ENCODE measurements at places on chromosomes 12 and 14.
A peak's percentile ranks its signal among the peaks of the same experiment; 100 is the strongest.

GRCh38 chr14:99838639-99839134, 45.5 kb downstream of the EML1 start:
- DNase-seq, result no peak

GRCh38 chr14:105268736-105269354, 20.5 kb downstream of the BTBD6 start:
- no peak for DNase-seq

DNA sequence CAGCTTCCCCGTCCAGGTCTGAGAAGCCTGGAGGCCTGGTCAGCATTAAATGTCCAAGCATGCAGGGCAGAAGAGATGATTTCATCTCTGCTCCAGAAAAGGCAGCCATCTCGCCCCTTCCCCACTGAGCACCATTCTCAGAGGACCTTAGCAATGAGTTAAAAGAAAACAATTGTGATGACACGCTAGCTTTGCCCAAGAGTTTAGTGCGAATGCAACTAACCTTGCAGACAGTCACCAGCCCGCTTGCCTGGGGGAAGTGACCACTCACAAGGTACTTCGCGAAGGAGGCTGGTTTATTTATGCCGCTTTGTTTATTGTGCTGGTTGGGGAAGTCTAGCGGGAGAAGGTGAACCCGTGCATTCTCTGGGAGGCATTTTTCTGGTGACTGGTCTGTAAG, 170.7 kb downstream of the RBM19 start:
- no peak for DNase-seq

GRCh38 chr14:22801716-22802115, 13.5 kb downstream of the SLC7A7 start:
- no peak for DNase-seq

GRCh38 chr12:119158402-119158801, 20.3 kb upstream of the HSPB8 start:
- no peak for DNase-seq

DNA sequence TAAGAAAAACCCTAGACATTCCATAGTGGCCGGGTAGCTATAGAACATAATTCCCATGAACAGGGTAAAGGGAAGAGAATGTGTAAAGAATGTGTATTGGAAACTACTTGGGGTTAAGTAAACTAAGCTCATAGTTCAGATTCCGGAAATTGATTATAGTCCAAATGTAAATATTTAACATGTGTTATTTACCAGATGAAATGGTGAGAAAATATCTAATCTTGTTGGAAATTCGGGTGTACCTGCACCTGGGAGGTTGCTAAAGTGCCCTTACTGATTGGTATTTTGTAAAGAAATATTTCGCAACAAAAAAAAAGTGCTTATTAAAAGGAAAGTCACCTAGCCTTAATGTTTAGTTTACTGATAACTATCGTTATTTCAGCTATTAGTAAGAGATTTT, 14.4 kb downstream of the RASSF9 start:
- DNase-seq, result no peak

DNA sequence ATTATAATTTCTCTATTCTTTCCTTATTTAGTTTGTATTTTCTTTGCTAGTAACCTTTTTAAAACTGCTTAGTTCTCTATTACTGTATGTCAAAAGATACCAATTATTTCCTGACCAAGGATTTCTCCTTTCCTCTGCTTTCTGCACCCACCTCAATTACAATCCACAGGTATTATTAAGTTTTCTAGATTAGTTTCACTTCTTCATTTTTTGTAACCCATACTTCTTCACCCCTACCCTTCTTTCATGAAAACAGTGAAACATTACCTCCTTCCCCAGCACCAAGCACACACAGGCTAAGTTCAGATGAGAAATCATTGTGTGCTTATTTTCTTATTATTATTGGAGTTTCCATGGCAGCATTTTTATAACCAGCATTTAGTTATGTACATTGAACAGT, 318.5 kb upstream of the MDGA2 start:
- DNase-seq, result no peak

DNA sequence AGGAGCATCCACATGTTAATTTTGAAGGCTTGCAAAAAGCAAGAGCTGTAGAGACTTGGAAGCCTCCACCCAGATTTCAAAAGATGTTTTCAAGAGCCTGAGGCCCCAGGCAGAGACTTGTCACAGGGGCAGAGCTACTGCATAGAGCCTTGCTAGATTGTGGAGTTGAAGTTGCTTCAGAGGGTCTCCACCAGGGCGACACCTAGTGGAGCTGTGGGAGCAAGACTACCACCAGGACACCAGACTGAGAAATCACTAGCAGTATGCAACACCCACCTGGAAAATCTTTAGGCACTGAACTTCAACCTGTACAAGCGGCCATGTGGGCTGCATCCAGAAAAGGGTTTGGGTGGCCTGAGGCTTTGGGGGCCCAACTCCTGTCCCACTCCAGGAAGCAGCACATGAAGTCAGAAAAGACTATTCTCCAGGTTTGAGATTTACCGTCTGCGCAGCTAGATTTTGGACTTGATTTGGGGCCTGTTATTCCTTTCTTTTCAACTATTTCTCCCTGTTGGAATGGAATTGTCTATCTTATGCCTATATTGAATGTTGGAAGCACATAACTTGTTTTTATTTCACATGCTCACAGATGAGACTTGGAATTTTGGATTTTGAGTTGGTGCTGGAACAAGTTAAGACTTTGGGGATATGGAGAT, 508.6 kb downstream of the FLRT2 start:
- peak; percentile 24 for DNase-seq

GRCh38 chr12:92121826-92122225, 23.8 kb downstream of the BTG1 start:
- no peak for DNase-seq

- DNase-seq, result no peak
Observed at GRCh38 chr12:97960225-97960624, 497.6 kb downstream of the RMST start.

- DNase-seq, result peak; percentile 76
Observed at GRCh38 chr14:54565785-54566409, 1.0 kb upstream of the SAMD4A start.

DNA sequence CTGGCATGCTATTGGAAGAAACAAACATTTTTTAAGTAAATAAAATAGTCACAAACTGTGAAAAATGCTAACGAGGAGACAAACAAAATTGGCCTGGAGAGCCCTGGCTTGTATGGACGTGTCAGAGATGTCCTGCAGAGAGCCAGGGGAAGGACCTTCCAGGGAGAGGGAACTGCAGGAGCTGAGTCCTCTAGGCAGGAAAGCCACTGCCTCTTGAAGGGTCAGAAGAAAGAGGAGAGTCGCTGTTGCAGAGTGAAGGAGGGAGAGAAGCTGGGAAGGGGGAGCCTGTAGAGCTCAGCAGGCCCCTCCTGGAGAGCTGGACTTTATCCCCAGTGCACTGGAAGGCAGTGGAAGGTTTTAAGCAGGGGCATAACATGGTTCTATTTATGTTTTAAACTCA, 80.3 kb upstream of the PWP1 start:
- DNase-seq, result no peak

GRCh38 chr12:32949815-32950214, 53.2 kb upstream of the PKP2 start:
- DNase-seq, result no peak

DNA sequence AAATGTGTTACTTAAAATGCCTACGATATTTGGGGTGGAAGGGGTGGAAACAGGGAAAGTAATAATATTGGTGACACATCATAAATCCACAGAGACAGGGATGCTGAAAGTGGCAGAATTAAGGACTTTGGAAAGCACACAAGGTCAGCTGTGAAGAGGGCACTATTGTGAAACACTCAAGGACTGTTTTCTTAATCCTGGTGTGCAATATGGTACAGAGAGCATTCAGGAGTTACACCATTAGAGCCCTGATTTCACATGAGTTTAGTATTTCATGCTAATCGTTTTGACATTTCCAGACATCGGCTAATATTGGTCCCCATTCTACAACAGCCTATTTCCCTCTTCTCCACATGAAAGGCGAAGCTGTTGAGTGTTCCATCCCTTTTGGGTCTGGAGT, 219.2 kb downstream of the MSRB3 start:
- no peak for DNase-seq

GRCh38 chr12:19847294-19848059, 408.2 kb downstream of the AEBP2 start:
- DNase-seq, result no peak

GRCh38 chr14:68386950-68387779, 405.7 kb downstream of the ZFP36L1 start:
- DNase-seq, result no peak

- DNase-seq, result peak; percentile 92
Observed at GRCh38 chr12:25052196-25052913, 103.5 kb upstream of the BCAT1 start.

- DNase-seq, result no peak
Observed at GRCh38 chr12:22209422-22209821, 125.1 kb downstream of the ST8SIA1 start.

DNA sequence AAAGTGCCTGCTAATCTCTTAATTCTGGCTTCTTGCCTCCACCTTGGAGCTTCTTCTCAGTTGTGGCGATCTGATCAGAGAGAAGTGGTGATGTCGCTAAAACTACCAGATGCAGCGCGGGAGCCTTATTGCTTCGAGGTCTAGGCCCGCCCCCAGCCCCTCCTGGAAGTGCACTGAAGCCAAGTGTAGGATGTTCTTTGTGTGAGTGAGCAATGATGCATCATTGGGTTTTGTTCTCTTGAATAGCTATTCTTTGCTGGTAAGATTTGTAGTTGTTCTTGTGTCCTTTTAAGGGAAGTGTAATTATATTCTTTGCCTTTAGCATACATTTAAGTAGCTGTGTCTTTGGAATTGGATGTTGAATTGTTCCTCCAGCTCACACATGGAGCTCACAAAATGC, 35.8 kb downstream of the MTHFD1 start:
- DNase-seq, result no peak

DNA sequence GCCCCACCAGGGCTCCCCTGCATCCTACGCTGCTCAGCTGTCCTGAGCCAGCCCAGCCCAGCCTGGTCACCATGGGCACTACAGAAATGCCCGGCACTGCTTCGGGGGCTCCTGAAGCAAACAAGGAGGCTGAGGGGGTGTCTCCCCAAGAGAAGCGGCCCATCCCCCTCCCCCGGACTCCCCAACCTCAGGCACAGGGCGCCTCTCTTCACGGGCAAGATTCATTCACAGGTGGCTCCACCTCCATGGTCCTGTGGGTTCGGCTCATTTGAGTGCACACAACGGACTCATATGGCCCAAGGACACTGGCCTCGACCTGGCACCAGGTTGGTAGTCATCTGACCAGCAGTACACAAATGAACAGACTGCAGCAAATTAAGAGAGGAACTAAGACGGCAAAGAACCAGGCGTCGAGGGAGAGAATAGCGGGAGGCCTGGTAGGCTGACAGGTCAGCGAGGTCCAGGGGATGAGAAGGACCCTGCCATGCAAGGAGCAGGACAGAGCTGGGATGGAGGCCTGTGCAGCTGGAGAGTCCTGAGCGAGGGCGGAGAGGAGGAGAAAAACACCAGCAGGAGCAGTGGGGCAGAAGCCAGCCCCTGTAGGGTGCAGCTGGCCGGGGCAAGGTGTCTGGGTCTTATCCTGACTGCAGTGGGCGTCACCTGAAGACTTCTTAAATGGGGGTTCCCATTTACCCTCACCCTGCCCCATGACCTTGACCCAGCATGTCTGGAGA, 60.2 kb downstream of the PRIMA1 start:
- no peak for DNase-seq

DNA sequence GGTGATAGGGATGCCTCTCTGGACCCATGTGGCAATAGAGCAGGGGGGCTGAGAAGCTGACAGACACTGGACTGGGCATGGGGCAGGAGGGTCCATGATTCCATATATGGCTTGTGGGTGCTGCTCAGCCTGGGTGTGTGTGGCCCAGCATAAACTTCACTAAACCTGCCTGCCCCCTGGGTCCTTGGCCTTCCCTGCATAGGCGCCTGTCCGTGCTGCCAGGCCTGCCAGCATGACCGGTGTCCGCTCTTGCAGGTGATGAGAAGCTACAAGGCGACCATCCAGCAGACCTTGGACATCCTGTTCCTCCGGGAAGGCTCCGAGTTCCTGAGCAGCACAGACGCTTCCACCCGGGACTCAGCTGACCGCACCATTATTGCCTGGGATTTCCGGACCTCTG, 61.6 kb downstream of the BEGAIN start:
- DNase-seq, result no peak

DNA sequence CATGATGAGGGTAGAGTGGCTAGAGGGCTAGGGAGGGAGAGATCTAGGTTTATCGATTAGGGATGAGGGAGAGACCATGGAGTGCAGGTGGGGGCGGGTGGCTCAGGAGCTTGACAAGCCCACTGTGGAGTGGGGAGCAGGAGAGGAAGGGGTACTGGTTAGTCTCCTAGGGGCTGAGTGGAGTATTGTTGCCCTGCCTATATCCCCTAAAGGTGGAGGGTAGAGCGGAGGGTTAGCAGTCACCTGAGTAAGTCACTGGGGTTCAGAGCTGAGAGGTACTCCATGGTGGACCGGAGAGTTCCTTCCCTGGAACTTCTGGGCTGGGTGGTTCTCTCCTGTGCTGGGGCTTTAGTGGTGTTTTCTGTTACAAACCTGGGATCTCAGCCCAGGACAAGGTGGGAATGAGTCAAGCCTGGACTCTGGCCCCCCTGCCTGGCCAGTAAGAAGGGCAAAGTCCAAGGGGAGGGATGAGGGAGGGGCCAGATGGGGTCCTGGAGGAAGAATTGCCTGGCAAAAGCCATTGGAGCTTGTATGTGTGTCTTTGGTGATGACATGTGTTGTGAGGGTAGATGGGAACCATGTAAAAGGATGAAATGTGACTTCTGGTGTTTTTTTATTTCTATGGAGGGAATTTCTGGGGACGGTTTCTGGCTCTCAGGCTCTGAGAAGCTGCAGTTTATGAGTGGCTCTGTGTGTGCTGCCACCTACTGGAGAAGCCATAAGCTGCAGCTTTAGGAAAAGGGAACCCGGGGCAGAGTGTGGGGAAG, at the start of gene CIDEB:
Gene CIDEB, minus strand, starts transcription at position 403 of the 767 bp plus-strand sequence. Its CDS starts 119 bp downstream, at position 284.
- DNase-seq, result peak; percentile 77

GRCh38 chr12:87196321-87196720, 832.9 kb downstream of the C12orf50 start:
- DNase-seq, result no peak

- no peak for DNase-seq
Observed at GRCh38 chr14:92451245-92451644, 62.3 kb upstream of the RIN3 start.

- no peak for DNase-seq
Observed at GRCh38 chr12:128797119-128798118, 26.3 kb downstream of the SLC15A4 start.

DNA sequence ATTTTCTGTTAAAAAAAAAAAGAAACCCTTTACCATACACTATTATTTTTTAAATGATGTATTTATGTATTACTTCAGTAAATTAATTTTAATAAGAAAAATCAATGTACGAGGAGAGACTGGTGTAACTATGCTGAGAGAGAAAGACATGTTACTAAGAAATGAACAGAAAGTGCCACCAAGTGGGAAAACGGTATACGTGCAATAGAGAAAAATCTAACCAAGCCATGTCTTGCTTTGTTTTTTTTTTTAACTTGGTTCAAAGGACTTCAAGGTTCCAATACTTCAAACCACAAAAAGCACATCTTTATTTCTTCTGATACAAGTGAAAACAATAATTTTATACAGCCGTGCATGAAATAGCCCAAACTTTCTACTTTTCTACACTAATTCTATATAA, 22.9 kb downstream of the NDUFA12 start:
- no peak for DNase-seq

- DNase-seq, result no peak
Observed at GRCh38 chr14:68709007-68709406, 83.9 kb downstream of the ZFP36L1 start.

- DNase-seq, result no peak
Observed at GRCh38 chr14:28323366-28323765, 443.2 kb upstream of the FOXG1 start.

All from CD14-positive monocyte (primary cell).